ENCODE measurements at places on chromosomes 12 and 14. TPM values are rescaled to one million over a fixed set of nuclear protein-coding genes. Genes with fewer than 3 reads are reported as not detected.
A peak's percentile ranks its signal among the peaks of the same experiment; 100 is the strongest.

DNA sequence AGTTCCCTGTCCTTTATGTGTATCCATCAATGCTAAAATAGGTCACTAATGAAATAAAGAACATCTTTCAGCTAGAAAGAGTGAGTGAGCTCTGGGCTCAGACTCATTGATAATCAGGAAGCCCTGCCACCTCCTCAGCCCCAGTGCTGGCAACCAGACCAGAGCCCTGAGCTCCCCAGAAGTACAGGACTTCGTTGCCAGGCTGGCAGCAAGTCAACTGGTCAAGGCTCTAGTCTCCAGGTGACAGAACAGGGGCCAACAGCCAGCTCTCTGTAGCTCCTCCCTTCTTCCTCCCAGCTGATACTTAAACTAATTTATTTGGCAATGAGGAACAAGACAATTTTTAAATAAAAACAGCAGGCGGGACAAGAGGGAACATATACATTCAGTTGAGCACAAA, 145.3 kb downstream of the EGLN3 start:
- H3K27me3 ChIP-seq = no peaks in the 10 kb centered on the region
- H3K4me3 ChIP-seq = no peak overlapping the region
- H3K36me3 ChIP-seq = no peaks in the 10 kb centered on the region
- no peaks in the 10 kb centered on the region for H3K4me1 ChIP-seq
- DNase-seq = no peak
- no peak overlapping the region for H3K27ac ChIP-seq

GRCh38 chr12:40224439-40225291, at the start of gene LRRK2:
TSS of gene LRRK2 (plus strand) at chr12:40224997. CDS start at chr12:40225132, 135 bp downstream.
- H3K27ac ChIP-seq = no peak within 1 kb of the TSS
- peaks cover 8% of the 10 kb centered on the region for H3K4me1 ChIP-seq
- DNase-seq = peak; percentile 37
- H3K36me3 ChIP-seq = no peaks in the 10 kb centered on the region
- peak within 1 kb of the TSS; percentile 32 for H3K4me3 ChIP-seq

GRCh38 chr14:92651758-92652406, 96.5 kb downstream of the LGMN start:
- peaks cover 5% of the 10 kb centered on the region for H3K36me3 ChIP-seq
- peak overlapping the region; percentile 58 for H3K4me3 ChIP-seq
- H3K27ac ChIP-seq = peak overlapping the region; percentile 84
- peak; percentile 24 for DNase-seq

GRCh38 chr12:108418164-108418890, 79.2 kb upstream of the CMKLR1 start:
- H3K4me1 ChIP-seq = no peaks in the 10 kb centered on the region
- DNase-seq = no peak
- no peaks in the 10 kb centered on the region for H3K36me3 ChIP-seq
- H3K27ac ChIP-seq = no peak overlapping the region

The LRRK2 gene
- total RNA-seq = 0.39 TPM

The CCDC175 gene
- not detected for total RNA-seq

The STYK1 gene
- total RNA-seq = not detected

The PPP1R36 gene
- not detected for total RNA-seq

All from CD4-positive, alpha-beta memory T cell (primary cell).